ENCODE measurements at places on chromosomes 7 and 10. TPM values are rescaled to one million over a fixed set of nuclear protein-coding genes. Genes with fewer than 3 reads are reported as not detected.
A peak's percentile ranks its signal among the peaks of the same experiment; 100 is the strongest.

DNA sequence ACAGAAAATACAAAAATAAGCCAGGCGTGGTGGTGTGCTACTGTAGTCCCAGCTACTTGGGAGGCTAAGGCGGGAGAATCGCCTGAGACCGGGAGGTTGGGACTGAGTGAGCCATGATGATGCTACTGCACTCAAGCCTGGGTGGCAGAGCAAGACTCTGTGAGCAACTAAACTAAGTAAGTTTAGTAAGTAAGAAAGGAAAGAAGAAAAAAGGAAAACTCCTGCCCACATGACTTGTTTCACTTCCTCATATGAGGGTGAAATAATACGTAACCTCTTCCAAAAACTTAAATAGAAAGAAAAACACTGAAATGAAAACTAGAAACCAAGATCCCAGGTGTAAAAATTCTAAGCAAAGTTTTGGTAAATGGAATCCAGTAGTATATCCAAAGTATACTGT lies 79.6 kb downstream of the LARP4B start:
- DNase-seq, result no peak

VWA2 gene
- not detected for total RNA-seq

GRCh38 chr10:98748298-98748697 lies 301.6 kb upstream of the HPS1 start:
- DNase-seq, result peak; percentile 6

DNA sequence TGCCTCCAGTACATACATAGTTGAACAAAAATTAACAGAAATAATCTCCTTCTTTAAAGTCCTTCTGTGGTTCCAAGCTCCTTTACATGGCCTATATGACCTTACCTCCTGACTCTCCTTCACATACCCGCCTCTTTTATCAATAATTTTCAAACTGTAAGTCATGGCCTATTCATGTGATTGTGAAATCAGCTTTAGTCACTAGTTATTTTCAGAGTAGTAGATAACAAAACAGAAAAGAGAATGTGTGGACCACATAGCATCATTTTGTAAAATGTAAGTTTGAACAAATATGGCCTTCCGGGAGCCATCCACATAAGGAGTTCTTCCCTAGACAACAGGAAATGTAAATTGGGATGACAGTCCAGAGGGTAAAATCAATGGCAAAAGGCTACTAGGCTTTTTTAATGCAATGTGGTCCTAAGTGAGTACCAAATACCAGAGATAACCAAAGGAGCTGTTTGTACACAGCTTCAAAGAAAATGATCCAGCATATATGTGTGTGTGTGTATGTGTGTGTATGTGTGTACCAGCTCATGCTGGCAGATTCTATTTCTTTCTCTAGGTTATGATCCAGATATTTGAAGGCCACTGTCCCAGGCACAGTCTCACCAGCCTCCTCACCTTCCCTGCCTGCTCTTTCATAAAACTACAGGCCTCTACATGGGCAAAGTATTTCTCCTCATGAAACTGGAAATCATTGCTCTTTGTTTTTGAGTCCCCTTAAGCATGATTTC lies 12.3 kb upstream of the FAM133B start:
- no peak for DNase-seq

C7orf57 gene
- total RNA-seq, result 1.2 TPM

- DNase-seq, result no peak
Observed at GRCh38 chr7:121140790-121141189, 152.3 kb downstream of the CPED1 start.

CH25H gene
- not detected for total RNA-seq

DNA sequence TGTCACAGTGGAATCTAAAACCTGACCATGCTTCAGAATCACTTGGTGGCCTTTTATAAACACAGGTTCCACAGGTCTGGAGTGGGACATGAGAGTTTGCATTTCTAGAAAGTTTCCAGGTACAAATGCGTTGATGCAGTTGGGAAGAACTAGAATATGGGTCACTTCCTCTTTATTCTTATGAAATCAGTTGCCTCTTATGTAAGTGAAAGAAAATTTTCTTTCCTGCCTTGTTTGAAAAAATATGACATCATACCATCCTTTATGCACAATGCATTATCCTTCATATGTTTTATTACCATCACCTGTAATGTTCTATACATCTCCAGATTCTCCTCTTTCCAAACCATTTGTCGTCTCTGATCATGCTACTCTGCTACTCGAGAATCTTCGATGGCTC lies 44.0 kb downstream of the PLXNA4 start:
- no peak for DNase-seq

GRCh38 chr7:27224983-27225934 lies 17.3 kb upstream of the EVX1 start:
- DNase-seq, result no peak

- DNase-seq, result peak; percentile 33
Observed at GRCh38 chr10:80699602-80700039, 161.9 kb downstream of the SH2D4B start.

LRIT2 gene
- total RNA-seq, result not detected

NHLRC2 gene
- 9.3 TPM for total RNA-seq

GIMAP1 gene
- not detected for total RNA-seq

GRID1 gene
- 5.4 TPM for total RNA-seq

SAP25 gene
- 1.6 TPM for total RNA-seq

GRM3 gene
- total RNA-seq, result not detected

CACNB2 gene
- not detected for total RNA-seq

- DNase-seq, result peak; percentile 92
Observed at GRCh38 chr7:117269417-117269816, 53.4 kb downstream of the WNT2 start.

SPDYE2B gene
- total RNA-seq, result not detected

GRCh38 chr7:5230265-5231067 lies 40.4 kb downstream of the WIPI2 start:
- DNase-seq, result no peak

- DNase-seq, result no peak
Observed at GRCh38 chr10:17428351-17429097, 25.9 kb downstream of the ST8SIA6 start.

DNA sequence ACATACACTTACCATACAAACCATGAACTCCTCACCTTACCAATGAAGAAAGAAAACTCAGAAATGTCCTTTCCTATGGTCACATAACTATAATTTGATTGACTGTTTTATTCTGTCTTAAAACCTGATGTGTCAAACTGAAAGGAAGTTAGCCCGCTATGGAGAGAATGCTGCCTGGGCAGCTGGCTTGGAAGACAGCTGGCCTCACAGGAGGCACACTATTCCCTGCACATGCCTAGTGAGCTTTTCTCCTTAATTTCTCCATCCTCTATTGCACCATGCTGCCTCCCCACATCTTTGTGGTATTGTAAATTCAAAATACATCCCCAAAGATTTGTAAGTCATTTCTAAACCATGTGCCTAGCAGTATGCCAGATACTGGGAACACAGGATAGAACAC lies 163.3 kb downstream of the STK31 start:
- DNase-seq, result no peak

DNA sequence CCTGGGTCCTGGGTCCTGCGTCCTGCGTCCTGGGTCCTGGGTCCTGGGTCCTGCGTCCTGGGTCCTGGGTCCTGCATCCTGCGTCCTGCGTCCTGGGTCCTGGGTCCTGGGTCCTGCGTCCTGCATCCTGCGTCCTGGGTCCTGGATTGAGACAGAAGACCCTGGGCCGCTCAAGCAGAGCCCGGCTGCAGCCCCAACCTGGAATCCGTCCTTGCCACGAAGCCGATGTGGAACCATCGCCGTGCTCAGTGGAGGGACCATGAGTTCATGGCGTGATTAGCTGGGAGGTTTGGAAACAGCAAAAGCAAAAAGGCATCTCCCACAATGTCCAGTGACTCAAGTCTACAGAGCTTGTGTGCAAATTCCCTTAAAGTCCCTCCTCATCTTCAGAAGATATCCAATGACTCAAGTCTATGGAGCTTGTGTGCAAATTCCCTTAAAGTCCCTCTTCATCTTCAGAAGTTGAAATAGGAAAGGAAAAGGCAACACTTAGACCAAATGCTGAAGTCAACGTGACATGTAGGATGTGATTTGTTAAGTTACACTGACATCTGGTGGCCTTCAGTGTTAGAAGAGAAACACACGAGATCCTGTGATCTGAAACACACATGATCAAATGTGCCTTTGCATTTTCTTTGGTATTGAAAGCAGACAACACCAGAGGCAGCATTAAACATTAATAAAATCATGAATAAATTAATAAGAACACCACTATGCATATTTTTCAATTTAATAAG lies 179.9 kb downstream of the PTPRN2 start:
- peak; percentile 27 for DNase-seq

ZPBP gene
- total RNA-seq, result not detected

NME8 gene
- not detected for total RNA-seq

DNA sequence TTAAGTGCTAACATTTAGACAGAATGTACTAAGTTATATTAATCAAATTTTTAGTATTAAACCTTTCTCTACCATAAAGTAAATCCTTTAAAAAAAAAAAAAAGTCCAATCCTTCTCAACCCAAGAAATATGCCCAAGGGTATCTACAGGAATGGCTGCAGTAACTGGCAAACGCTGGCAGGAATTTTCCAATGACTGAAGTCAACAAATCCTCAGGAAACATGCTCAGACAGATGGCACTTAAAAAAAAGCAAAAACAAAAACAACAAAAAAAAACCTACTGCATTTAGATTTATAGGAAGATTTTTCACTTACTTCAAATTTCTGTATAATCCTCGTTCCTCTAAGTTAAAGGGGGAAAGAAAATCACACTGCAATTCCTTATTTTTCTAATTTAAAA lies 666 bp downstream of the SVIL start:
- DNase-seq, result no peak

- peak; percentile 80 for DNase-seq
Observed at GRCh38 chr7:44727158-44727936, 21.3 kb upstream of the ZMIZ2 start.

HABP2 gene
- not detected for total RNA-seq

HTRA1 gene
- 41.7 TPM for total RNA-seq

DNA sequence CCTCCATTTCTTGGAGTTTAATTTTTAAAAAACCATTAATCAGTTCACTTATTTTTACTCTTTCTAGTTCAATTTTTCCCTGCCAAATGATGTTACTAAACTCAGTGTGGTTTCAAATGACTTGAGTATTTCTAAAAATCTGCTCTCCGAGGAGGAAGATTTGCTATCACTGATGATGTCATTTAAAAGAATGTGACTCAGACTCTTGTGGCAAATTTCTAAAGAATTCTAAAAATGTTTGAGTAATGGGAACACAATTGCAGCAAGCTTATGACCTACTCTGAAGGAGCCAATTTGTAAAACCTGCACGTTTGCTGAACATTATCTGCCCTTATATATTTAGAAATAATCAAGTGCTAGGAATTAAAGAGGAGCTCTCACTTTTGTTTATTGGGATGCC lies 88.6 kb downstream of the SPAG6 start:
- DNase-seq, result peak; percentile 89

NRP1 gene
- 281 TPM for total RNA-seq

DNA sequence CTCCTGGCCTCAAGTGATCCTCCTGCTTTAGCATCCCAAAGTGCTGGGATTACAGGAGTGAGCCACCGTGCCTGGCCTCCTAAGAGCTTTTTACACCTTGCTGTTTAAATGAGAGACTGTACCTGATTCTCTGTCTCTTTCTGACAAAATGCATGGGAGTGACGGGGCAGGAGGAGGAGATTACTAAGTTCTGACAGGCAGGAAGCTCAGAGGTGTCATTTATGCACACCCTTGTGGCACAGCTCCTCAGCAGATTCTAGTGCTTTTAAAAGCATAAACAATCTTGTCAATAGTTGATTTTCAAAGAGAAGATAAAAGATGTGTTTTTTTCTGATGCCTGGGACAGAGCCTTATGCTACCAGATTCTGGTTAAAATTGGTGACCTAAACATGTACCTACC lies 39.7 kb upstream of the STEAP4 start:
- DNase-seq, result no peak

DNA sequence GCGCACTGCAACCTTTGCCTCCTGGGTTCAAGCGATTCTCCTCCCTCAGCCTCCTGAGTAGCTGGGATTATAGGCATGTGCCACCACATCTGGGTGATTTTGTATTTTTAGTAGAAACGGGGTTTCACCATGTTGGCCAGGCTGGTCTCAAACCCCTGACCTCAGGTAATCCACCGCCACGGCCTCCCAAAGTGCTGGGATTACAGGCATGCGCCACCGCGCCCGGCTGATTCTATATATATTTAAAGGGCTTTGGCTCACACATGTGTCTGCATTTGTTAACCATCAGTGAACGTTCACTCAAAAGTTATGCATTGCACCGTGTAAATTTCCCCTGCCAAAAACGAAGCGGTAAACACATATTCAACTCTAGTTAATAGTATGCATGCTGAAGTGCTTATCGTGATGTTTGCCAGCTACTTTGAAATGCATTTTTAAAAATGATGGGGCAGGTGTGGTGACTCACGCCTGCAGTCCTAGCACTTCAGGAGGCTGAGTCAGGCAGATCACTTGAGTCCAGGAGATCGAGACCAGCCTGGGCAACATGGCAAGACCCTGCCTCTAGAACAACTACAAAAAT lies 17.7 kb upstream of the WIPI2 start:
- no peak for DNase-seq

DNA sequence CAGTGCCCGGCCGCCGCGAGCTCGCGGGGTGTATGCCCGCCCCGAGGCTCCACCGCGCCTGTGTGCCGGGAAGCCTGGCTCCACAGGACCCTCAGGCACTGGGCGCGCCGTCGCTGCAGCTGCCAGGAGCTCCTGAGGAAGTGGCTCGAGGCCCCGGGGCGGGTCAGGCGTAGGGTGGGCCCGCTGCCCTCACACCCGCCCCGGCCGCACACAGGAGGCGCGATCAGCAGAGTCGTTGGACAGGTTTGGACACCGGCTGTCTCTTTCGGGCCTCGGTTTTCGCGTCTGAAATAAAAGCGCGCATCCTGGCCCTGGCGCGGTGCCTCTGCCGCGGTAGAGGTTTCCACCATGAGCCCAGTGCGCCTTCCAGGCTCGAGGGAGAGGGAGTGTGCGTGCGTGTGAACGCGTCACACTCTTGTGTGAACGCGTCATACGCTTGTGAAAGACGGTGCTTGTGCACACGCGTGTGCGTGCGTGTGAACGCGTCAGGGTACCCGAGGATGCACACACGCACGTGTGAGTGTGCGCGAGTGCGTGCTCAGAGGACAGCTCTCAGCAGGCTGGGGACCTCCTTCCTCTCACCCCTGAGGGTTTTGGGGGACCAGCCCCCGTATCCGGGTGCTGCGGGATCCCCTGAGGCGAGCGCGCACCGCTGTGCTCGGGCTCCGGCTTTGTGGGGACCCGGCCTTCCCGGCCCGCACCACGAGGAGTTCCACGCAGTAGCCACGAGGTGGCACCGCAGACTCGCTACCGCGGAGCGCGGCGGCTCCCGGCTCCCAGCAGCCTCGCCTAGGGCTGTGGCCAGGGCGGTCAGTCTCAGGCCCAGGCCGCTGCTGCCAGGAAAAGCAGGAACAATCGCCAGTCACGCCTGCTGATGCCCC lies 83.8 kb downstream of the BMS1 start:
- DNase-seq, result peak; percentile 60

GRCh38 chr7:3010161-3010560 lies 33.5 kb downstream of the CARD11 start:
- no peak for DNase-seq

DNA sequence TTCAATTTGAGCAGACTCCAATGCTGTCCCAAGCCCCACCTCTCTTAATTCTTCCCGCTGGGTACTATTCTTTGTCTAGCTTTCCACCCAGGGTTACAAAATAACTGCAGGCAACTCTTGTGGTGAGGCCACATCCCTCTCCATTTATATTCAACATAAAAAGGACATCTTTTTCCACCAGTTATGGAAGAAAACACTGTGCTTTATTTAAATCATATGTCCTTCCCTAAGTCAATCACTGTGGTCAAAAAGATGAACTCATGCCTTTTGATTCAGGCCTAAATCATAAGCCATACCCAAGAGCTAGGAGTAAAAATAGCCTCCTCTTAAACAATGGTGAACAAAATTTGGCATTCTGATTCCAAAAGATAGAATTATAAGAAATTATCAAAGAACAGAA lies 386.0 kb downstream of the SEMA3D start:
- no peak for DNase-seq

- DNase-seq, result no peak
Observed at GRCh38 chr7:91235211-91235832, 28.9 kb upstream of the FZD1 start.

All from HT1080 (cell line).